ENCODE measurements at places on chromosomes 4 and X.

GRCh38 chrX:12945494-12945893, 29.4 kb upstream of the TMSB4X start:
- no peak for DNase-seq

- no peak for DNase-seq
Measured at GRCh38 chr4:135065366-135065765, 863.8 kb upstream of the PABPC4L start.

GRCh38 chr4:3369781-3370674, 71.7 kb upstream of the HGFAC start:
- DNase-seq: peak; percentile 31

DNA sequence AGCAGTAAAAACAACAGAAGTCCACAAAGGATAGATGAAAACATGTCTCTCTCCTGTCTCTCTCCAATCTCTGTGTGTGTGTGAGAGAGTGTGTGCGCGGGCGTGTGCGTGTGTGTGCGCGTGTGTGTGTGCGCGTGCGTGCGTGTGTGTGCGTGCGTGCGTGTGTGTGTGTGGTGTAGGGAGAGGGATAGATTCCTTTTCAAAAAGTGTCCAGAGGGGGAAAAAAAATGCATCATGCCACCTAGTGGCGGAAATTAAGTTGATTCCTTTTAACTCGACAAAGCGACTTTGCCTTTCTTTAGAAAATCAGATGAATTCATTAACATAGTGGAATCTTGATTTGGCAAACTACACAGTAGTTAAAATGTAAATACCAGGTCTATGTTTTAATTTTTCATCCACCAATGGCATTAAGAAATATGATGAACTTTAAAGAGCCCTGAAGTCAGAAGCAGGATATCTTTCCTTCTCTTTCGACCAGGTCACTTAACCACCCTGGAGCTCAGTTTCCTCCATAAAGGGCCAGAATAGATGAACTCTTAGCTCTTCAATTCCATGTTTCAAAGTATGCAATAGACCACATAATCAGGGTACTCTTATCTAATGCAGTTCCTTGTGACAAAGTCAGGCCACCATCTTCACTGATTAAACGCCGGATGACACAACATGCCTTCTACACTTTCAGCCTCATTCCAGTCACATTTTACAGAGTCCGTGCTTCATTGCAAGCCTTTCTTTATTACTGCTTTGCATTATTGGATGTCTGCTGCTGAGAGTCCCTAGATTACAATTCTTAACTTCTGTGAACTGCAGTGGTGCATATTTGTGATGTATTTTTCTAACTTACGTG, 162.8 kb downstream of the FBXO8 start:
- peak; percentile 39 for DNase-seq

DNA sequence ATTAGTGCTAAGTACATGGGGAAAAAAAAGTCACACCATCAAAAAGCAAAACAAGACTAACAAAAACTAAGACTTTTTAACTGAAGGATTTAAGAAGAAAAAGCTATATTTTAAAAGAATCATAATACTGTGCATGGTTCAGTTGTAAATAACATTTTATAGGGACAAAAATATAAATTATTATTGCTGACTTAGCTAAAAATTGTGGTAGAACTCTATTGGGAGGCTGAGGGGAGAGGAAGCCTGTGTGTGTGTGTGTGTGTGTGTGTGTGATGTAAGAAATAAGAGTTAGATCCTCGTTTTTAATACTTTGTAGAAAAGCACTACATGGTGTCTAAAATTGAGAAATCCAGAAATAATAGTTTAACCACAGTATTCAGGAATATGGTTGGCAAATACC, 1950.9 kb upstream of the TENM3 start:
- DNase-seq: no peak

- no peak for DNase-seq
Measured at GRCh38 chrX:119729408-119730201, 28.8 kb upstream of the SOWAHD start.

GRCh38 chr4:30718021-30718542, 2.1 kb upstream of the PCDH7 start:
- peak; percentile 54 for DNase-seq

DNA sequence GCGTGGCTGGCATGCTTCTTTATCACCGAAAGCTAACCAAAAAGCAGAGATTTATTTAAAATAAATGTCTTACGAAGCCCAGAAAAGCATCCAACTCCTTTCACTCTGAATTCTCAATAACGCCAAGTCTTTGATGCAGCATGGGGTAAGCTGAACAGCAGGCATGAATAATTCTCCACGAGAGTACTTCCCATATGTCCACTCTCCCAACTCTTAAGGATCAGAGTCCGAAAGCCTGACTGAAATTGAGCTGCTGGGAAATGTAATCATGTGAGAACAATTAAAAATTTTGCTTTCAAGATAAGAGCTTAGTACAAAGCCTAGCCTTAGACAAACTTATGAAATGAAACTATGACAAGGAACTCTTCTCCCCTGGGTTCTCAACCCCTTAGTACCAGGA, 7.5 kb upstream of the SLC39A8 start:
- DNase-seq: no peak

GRCh38 chr4:156109943-156110900, 156.6 kb upstream of the CTSO start:
- no peak for DNase-seq

DNA sequence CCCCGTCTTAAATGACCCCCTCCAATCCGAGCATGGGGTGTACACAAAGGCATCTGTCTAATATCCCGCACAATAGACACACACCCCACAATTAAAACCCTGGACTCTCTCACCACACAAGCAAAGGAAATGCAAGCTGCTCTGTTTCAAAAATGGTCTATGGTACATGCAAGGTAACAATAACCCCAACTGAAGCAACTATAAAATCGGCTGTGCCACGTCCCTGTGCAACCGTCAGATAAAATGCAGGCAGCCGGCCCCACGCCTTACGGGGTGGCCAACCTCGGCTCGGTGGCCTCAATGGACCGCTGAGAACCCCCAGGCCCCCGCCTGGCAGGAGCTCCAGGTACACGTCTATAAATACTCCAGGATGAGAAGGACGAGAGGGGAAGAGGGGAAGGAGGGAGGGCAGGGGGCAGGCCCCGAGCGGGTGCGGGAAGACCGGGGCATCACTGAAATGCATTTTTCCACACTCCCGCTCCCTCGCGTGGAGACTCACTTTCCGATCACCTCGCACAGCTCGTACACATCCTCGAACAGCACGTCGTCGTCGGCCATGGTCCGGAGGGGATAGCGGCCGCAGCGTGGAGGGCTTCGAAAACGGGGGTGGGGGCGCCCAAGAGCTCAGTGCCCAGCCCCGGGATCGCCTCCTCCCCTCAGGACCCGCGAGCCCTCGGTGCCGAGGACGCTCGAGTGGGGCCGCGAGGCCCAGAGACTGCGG, 763 bp downstream of the CASK start:
- no peak for DNase-seq

DNA sequence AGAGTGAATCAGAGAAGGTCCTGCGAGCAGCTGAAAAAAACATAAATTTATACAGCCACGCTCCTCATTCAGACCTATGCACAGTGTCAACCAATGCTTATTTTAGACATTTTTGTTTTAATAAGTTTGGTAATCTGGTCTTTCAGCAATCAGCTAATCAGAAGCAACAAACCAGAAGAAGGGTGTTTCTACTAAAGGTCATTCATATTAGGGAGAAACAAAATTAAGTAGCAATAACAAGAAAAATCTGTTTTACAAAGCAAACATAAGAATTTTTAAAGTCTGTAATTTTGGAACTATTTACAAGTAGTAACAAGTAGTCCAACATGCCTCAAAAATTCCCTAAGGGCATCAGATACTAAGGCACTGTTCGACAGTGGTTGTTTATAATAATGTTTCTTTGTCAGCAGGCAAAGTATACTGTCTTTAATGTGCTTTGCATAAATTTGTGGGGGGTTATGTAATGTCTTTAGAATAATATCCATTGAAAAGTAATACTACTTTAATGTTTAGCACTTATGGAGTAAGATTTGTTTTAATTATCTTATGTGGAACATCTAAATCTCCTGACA, 82.8 kb downstream of the PHOX2B start:
- DNase-seq: no peak

DNA sequence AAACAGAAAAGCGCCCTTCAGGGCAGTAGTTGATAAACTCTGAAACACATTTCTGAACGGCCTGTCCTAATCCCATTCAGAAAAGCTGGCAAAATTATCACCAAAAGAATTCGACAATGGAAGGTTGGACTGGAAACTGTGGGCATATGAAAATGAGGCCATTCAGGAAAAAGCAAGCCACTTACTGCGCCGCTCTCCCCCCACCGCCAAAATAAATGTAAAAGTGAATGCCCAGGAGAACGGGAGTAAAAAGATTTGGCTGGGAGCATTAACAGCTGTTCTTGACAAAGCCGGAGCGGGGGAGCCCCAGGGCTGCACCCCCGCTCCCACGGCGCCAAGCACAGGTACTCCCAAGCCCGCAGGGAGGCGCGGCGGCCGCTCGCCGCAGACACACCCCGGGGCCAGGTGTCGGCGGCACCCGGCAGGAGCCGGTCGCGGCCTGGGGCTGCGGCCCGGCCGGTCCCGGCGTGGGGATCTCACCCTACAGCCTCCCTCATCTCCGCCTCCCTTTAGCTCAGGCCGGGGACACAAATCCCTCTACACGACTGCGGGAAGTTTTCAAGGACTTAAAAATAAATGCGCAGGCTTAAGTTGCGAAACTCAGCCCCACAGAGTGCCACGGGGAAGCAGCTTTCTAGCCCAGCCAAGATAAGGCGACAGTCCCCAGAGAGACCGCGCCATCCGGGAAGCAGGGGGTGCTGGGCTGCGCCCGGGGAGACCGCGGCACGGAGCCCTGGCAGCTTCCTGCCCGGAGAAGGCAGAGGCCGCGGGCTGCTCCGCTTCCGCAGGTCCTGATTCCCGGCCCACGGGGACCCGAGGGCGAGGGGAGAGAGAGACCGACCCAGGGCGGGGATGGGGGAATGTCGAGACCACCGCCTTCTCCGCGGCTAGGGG, 593 bp downstream of the SH3RF1 start:
- DNase-seq: no peak

DNA sequence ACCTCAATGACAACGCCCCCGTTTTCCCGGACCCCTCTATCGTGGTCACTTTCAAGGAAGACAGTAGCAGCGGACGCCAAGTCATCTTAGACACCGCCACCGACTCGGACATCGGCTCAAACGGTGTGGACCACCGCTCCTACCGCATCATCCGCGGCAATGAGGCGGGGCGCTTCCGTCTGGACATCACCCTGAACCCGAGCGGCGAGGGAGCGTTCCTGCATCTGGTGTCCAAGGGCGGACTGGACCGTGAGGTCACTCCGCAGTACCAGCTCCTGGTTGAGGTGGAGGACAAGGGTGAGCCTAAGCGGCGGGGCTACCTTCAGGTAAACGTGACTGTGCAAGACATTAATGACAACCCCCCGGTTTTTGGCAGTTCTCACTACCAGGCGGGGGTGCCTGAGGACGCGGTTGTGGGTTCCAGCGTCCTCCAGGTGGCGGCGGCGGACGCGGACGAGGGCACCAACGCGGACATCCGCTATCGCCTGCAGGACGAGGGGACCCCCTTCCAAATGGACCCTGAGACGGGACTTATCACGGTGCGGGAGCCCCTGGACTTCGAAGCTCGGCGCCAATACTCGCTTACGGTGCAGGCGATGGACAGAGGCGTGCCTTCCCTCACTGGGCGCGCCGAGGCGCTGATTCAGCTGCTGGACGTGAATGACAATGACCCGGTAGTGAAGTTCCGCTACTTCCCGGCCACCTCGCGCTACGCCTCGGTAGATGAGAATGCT, 2.2 kb downstream of the FAT4 start:
- DNase-seq: no peak

DNA sequence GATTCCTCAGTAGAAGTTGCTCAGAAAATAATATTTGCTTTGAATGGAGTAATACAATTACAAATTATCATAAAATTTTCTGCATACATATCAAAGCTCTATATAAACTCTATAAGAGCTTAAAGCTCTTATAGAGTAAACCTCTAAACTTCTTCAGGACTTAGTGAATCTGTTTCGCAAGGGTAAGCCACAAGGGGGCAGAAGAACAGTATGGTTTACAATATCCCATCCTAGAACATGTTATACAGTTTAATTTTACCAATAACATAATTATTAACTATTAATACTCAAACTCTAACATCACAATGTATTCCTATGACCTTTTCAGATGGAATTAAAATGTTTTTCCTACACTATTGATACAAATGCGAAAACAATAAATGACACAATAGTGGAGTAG, 33.8 kb upstream of the SPANXN1 start:
- DNase-seq: no peak

- DNase-seq: no peak
Measured at GRCh38 chr4:25878676-25879075, 15.9 kb upstream of the SEL1L3 start.
